ENCODE measurements at places on chromosomes 11 and 22.

DNA sequence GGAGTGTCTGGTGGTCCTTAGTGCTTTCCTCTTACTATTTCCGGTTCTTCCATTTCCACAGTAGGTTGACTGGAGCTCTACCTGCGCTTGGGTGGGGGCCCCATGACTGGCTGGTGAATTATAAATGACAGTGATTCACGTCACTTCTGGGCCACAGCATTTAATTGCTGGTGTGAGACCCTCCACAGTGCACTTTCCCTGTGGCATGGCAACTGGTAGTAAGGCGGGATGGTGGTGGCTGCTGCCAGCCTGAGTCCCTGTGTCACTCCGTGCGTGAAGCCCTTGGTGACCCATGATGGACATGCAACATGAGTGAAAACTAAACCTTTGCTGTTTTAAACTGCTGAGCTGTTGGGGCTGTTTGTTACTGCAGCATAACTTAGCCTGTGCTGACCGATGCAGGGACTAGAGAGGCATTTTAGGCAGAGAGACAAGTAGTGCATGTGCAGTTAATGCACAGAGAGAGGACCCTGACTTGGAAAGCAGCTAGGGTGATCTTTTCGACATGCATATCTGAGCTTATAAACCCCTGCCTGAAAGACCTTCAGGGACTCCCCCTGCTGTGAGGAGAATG, 3.1 kb downstream of the PRDM11 start:
- peak; percentile 27 for DNase-seq
- no peak overlapping the region for H3K27ac ChIP-seq
- peaks cover 42% of the 10 kb centered on the region for H3K4me1 ChIP-seq
- H3K36me3 ChIP-seq, result no peaks in the 10 kb centered on the region
- H3K27me3 ChIP-seq, result no peaks in the 10 kb centered on the region
- no peak overlapping the region for H3K4me3 ChIP-seq

GRCh38 chr11:38384568-38384967, 1786.5 kb upstream of the RAG2 start:
- no peaks in the 10 kb centered on the region for H3K27me3 ChIP-seq
- H3K4me1 ChIP-seq, result no peaks in the 10 kb centered on the region
- H3K27ac ChIP-seq, result no peak overlapping the region

- peaks cover 19% of the 10 kb centered on the region for H3K4me1 ChIP-seq
- H3K27me3 ChIP-seq, result no peaks in the 10 kb centered on the region
- H3K27ac ChIP-seq, result no peak overlapping the region
- H3K4me3 ChIP-seq, result no peak overlapping the region
These were observed 5.2 kb downstream of the SCYL1 start for GRCh38 chr11:65530157-65530496.

DNA sequence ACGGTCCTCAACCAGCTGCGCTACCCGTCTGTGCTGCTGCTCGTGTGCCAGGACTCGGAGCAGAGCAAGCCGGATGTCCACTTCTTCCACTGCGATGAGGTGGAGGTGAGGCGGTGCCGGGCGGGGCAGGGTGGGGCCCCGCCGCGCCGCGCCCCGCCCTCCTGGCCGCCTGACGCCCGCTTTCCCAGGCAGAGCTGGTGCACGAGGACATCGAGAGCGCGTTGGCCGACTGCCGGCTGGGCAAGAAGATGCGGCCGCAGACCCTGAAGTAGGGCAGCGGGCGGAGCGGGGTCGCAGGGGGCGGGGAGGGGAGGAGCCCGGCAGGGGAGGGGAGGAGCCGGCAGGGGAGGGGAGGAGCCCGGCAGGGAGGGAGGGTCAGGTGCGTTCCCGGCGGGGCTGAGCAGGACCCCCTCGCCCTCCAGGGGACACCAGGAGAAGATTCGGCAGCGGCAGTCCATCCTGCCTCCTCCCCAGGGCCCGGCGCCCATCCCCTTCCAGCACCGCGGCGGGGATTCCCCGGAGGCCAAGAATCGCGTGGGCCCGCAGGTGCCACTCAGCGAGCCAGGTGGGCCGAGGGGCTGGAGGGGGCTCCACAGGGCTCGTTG, 14.7 kb downstream of the EPS8L2 start:
- H3K27ac ChIP-seq, result no peak overlapping the region
- no peaks in the 10 kb centered on the region for H3K36me3 ChIP-seq
- H3K27me3 ChIP-seq, result peaks cover 59% of the 10 kb centered on the region

GRCh38 chr11:115498354-115498753, 5.9 kb downstream of the CADM1 start:
- H3K27me3 ChIP-seq, result no peaks in the 10 kb centered on the region
- DNase-seq, result no peak
- H3K36me3 ChIP-seq, result no peaks in the 10 kb centered on the region
- H3K4me1 ChIP-seq, result peaks cover 12% of the 10 kb centered on the region
- H3K27ac ChIP-seq, result no peak overlapping the region

GRCh38 chr22:48089601-48090331, 1327.3 kb downstream of the TBC1D22A start:
- no peaks in the 10 kb centered on the region for H3K27me3 ChIP-seq
- no peaks in the 10 kb centered on the region for H3K36me3 ChIP-seq
- peak overlapping the region; percentile 9 for H3K4me3 ChIP-seq
- peak; percentile 86 for DNase-seq
- H3K27ac ChIP-seq, result peak overlapping the region; percentile 66
- H3K4me1 ChIP-seq, result peaks cover 30% of the 10 kb centered on the region

DNA sequence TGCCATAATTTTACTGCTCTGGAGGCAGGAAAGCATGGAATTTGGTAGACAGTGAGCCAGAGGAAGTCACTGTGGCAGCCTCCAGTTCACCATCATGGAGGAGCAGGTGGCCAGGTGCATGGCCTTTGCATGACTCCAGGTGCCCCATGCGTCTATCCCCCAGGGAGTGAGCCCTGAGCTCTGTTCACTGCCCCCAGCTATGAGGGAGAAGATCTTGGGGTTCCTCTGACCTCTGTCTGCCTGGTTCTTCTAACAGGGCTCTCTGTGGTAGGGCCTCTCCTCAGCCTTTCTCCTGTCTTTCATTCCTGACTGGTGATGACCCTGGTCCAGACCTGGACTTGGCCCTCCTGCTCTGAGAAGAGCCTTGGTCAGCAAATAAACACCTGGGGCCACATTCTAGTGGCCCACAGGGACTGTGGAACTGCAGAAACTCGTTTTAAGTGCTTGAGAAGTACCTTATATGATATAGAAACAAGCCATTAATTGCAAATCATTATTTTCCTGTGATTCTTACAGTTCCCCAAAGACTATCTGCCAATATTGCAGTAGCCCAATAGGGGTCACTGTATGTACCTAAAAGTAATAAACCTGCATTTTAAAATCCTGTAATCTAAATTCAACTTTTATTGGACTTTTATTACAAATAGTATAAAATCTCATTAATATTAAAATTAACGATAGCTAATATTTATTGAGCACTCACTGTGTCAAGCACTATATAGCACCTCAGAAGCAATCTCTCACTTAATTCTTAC, 120.0 kb upstream of the SYT13 start:
- no peaks in the 10 kb centered on the region for H3K36me3 ChIP-seq
- H3K27ac ChIP-seq, result no peak overlapping the region
- no peak overlapping the region for H3K4me3 ChIP-seq
- no peaks in the 10 kb centered on the region for H3K4me1 ChIP-seq

GRCh38 chr11:113339929-113340589, 25.7 kb downstream of the TTC12 start:
- no peak overlapping the region for H3K4me3 ChIP-seq
- no peak for DNase-seq
- H3K27me3 ChIP-seq, result no peaks in the 10 kb centered on the region
- peaks cover 25% of the 10 kb centered on the region for H3K36me3 ChIP-seq
- no peak overlapping the region for H3K27ac ChIP-seq

DNA sequence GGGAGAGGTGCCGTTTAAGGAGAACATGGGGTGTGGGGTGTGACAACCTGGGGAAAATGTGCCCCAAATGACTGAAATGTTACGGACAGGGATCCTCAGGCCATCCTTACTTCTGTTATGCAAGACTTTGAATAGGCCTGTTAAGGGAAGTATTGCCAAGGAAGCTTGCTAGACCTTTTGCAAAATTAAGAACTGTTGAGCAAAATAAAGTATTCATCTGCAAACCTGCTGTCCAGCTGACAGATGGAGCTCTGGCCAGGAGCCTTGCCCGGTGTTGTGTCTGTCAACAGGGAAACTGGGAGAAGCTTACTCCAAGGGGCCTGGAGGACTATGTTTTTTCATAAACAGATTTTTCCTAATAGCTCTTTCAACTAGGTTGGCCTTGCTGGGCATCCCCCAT, 48.0 kb downstream of the FAT3 start:
- no peaks in the 10 kb centered on the region for H3K4me1 ChIP-seq
- no peak overlapping the region for H3K27ac ChIP-seq
- no peaks in the 10 kb centered on the region for H3K27me3 ChIP-seq
- no peaks in the 10 kb centered on the region for H3K36me3 ChIP-seq

DNA sequence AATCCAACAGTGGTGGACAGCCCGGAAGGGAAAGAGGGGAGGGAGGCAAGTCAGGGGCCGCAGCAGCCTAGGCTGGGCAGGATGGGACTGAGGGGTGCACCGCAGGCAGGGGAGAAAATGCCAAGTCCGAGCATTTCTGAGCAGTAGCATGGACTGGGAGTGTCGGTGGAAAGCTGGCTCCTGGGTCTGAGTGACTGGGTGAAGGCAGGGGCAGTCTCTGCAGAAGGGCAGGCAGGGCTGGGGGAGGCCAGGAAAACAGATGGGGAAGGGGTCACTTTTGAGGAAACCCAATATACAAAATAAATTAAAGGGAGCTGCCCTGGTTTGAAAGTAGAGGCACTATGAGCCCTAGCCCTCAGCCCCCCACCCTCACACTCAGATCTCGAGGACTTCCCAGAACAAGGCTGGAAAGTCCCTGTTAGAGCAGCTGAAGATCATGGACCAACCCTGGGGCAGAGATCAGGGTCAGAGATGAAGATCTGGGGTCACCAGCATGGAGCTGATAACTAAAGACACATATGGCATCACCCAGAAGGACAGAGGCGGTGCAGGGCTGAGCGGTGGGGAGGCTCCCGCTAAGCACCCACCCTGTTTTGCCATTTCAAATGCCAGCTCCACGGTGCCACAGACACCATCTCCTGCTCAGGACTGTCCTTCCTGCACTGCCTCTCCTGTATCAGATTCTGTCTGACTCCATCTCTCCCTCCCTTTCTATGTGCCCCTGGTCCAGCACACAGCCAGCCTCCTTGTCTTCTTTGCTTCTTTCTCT, 32.4 kb upstream of the ETS1 start:
- H3K36me3 ChIP-seq, result no peaks in the 10 kb centered on the region
- no peaks in the 10 kb centered on the region for H3K27me3 ChIP-seq
- no peak overlapping the region for H3K4me3 ChIP-seq
- no peaks in the 10 kb centered on the region for H3K4me1 ChIP-seq
- no peak overlapping the region for H3K27ac ChIP-seq
- no peak for DNase-seq

GRCh38 chr11:104570078-104570701, 328.1 kb downstream of the CASP12 start:
- H3K27me3 ChIP-seq, result no peaks in the 10 kb centered on the region
- H3K4me1 ChIP-seq, result no peaks in the 10 kb centered on the region
- DNase-seq, result no peak
- H3K36me3 ChIP-seq, result no peaks in the 10 kb centered on the region

DNA sequence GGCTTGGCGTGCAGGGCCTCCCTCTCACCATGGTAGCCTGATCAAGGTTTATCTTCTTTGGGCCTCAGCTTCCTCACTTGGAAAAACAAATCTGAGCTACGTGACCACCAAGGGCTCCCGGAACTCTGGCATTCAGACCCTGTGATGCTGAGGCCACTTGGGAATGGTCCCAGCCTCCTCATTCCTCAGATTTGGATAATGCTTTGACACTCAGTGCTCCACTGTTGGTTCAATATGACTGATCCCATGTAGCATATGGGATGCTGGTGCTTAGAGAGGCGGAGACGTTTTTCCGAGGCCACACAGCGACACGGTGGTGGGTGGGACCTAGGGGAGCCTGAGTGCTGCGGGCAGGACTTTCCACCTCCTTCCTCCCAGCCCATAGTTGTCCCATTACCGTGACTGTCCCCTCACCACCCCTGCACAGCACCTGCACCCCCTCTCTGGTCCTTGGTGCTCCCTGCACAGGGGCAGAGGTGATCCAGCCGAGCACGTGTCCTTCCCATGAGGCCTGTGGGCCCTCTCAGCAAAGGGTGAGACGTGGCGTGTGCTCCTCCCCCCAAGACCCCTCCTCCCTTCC, 23.1 kb downstream of the MB start:
- no peaks in the 10 kb centered on the region for H3K36me3 ChIP-seq
- H3K4me3 ChIP-seq, result no peak overlapping the region
- no peak for DNase-seq
- peak overlapping the region; percentile 80 for H3K27ac ChIP-seq
- H3K27me3 ChIP-seq, result no peaks in the 10 kb centered on the region

- DNase-seq, result no peak
- no peaks in the 10 kb centered on the region for H3K27me3 ChIP-seq
- peak overlapping the region; percentile 85 for H3K27ac ChIP-seq
- H3K4me3 ChIP-seq, result no peak overlapping the region
These were observed 238.8 kb downstream of the TTC28 start for GRCh38 chr22:28440592-28441390.

DNA sequence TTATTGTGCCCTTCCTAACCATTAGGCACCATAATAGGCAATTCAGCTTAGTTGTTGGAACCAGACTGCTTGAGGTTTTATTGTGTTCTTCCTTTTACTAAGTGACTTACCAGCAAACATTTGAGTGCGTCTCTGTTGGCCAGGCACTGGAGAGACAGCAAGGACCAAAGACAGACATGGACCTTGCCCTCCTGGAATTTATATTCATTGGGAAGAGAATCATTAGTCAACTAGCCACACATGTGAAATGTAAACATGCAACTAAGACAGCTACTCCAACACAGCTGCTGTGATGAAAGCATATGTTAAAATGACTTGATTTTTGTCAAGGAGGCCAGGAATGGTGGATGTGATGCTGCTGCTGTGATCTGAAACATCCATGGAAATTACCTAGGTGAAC, 106.4 kb downstream of the TRAF6 start:
- H3K4me3 ChIP-seq, result no peak overlapping the region
- H3K36me3 ChIP-seq, result no peaks in the 10 kb centered on the region
- no peaks in the 10 kb centered on the region for H3K27me3 ChIP-seq
- H3K4me1 ChIP-seq, result no peaks in the 10 kb centered on the region

- H3K27ac ChIP-seq, result no peak overlapping the region
- no peak for DNase-seq
- H3K4me1 ChIP-seq, result no peaks in the 10 kb centered on the region
- H3K36me3 ChIP-seq, result peaks cover 8% of the 10 kb centered on the region
These were observed 44.1 kb upstream of the CHRM4 start for GRCh38 chr11:46435679-46436078.

- H3K4me3 ChIP-seq, result no peak overlapping the region
- no peaks in the 10 kb centered on the region for H3K4me1 ChIP-seq
- H3K27ac ChIP-seq, result no peak overlapping the region
- H3K36me3 ChIP-seq, result no peaks in the 10 kb centered on the region
These were observed 368.5 kb downstream of the NELL1 start for GRCh38 chr11:21037850-21038249.

- peak overlapping the region; percentile 42 for H3K27ac ChIP-seq
- peaks cover 8% of the 10 kb centered on the region for H3K27me3 ChIP-seq
- no peaks in the 10 kb centered on the region for H3K36me3 ChIP-seq
These were observed 41.4 kb upstream of the CLDN5 start for GRCh38 chr22:19565382-19566278.

DNA sequence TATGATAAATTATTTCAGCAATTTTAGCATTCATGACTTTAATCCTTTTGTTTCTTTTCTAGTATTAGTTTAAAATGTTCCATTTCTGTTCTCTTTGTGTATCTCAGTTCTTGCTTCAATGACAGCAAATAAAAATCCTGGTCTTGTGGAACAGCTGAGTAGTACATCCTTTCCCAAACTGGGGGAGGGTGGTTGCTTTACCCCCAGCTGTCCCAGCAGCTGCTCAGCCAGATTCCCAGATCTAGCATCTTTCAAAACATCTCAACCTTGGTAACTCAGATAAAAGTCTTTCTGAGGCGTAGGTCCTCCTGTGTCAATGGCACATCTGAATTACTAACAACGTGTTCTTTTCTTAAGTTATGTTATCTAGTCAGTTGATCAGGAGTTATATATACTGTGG, 72.2 kb upstream of the GRK2 start:
- no peak for DNase-seq
- no peaks in the 10 kb centered on the region for H3K27me3 ChIP-seq
- no peak overlapping the region for H3K27ac ChIP-seq
- no peak overlapping the region for H3K4me3 ChIP-seq
- no peaks in the 10 kb centered on the region for H3K4me1 ChIP-seq
- H3K36me3 ChIP-seq, result no peaks in the 10 kb centered on the region

Measured in sigmoid colon (tissue), 7 donors.